Activated CD8-positive, alpha-beta memory T cell treated with anti-CD3 and anti-CD28 coated beads for 36 hours (primary cell): ENCODE measurements at places on chromosomes 4 and X. TPM values are rescaled to one million over a fixed set of nuclear protein-coding genes. Genes with fewer than 3 reads are reported as not detected.

Gene PDE6B
- 8.7 TPM for total RNA-seq

Gene PSAPL1
- total RNA-seq = not detected

Gene ASB12
- 0.15 TPM for total RNA-seq

Gene DSPP
- not detected for total RNA-seq

Gene PASD1
- not detected for total RNA-seq

Gene GSX2
- not detected for total RNA-seq

Gene MYL5
- total RNA-seq = 15.1 TPM
